ENCODE measurements at places on chromosomes 1 and 21.

DNA sequence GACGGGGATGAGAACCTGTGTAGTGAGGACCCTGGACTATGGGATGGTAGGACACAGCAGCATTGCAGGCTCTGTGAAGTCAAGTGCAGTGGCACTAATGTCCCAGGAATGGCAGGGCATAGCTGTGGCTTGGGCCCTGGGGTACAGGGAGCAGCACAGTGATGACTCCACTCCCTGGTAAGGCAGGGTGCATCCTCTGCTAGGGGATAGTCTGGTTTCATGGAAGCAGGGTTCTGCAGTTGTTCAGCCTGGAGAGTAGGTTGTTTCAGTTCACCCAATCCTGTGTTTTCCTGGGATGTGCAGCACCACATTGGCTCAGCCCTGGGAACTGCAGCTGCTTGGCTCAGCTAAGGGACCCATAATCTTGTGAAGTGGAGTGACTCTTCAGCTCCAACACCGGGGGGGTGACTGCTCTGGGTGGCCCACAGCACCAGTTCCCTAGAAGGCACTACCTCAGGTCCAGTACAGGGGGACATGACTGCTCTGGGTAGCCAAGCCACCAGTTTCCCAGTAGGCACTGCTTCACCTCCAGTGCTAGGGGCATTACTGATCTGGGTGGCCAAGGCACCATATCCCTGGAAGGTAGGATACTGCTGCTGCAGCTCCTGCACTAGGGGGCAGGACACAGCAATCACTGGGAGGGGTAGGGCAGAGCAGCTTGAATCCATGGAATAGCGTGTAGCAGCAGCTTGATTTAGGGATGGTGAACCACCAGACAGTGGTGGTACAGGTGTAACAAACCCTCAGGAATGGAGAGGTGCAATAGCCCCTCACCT, 15.3 kb upstream of the C1orf185 start:
- DNase-seq: no peak

GRCh38 chr1:218480588-218481099, 135.5 kb downstream of the TGFB2 start:
- DNase-seq: peak; percentile 82

DNA sequence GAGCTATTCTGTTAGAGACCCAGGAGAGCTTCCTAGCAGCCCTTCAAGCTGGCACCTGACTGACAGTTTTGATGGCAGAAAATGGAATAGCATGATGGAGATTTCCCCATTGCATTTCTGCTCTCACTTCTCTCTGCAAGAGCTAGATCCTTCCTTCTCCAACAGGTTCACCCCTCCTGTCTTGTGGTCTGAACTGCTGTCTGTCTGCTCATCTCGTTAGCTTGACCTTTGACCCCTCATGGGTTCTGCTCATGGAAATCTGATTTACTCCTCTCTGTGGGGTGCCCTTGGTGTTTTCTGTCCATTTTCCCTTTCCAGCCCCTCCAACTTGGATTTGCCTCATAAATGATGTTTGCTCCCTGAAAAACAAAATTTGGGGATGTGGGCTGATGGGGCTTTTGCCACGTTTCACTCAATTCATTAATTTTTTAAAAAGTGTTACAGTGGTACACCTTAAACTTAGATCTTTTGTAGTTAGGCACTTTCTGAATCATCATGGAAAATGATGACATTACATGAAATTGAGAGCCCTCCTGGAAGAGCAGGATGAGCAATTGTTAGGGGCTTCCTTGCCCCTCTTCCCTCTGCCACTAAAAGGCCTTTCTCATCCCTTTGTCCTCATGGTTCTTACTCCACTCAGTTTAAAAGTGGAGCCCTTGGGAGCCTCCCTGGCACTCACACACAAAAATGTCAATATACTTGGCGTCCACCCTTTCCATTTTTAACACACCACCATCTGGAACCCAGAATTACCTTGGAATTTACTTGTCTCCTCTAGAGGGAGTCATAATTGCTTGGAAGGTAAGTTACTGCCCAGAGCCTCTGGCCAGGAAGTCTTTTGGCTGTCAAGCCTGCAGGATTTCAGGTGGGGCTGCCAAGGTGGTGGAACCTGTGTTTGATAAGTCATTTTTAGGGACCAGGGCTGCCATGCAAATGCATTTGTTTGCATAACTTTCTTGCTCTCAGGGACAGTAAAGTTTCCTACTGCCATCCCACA, 31.9 kb upstream of the IL19 start:
- DNase-seq: no peak

DNA sequence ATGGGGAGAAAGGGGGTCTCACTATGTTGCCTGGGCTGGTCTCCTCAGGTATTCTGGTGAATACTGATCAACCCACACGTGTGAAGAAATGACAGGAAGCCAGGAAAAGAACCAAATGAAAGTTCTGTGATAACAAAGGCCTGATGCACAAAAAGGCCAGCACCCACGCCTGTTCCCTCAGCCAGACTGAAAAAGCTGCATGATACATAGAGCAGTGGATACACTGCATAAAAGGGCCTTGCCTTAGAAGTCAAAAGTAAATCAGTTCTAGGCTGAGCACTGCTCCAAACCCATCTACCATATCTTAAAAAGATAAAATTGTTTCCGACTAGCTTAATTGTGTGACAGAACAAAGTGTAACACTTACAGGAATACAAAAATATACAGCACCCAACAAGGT, 36.9 kb upstream of the PSMG1 start:
- no peak for DNase-seq

DNA sequence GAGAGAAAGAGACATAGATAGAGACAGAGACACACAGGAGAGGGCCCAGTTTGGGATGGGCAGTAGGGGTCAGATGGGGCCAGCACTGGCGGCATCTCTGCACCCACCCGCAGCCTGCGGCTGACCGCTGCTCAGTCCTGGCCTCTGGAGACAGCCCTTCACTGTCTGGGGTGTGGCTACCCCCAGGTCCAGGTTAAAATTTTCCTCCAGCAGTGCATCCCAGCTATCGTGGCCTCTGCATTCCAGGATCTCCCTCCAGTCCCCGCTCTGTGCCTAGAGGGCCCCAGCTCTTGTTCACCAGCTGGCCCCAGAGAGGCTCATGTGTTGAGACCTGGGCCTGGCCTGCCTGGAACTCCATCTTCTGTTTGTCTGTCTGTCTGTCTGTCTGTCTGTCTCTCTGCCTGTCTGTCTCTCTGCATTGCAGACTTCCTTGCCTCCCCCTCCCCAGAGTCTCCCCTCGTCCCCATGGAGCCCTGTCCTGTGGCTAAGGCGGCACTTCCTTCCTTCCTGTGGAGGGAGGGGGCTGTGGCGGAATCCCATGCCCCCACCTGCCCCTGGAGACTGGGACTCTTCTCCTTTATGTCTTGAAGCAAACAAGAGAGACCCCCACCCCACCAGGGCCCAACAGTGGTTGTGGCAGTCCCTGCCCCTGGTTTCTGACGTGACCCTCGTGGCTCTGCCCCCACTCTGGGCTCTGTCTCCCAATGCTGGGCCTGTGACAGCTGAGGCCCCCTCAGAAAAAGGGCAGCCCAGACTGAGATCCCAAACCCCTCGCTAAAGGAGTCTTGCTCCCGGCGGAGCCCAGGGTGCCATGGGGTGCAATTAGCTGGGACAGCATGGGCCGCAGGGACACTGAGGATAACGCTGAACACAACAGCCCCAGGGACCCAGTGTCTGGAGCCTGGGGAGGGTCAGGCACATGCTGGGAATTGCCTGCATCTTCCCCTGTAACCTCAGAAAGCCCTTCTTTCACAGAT, 241.8 kb downstream of the NPHP4 start:
- DNase-seq: no peak

GRCh38 chr1:167878372-167879160, 35.4 kb downstream of the ADCY10 start:
- no peak for DNase-seq

- no peak for DNase-seq
These were observed 26.0 kb downstream of the MACF1 start for GRCh38 chr1:39230261-39231190.

GRCh38 chr1:213393860-213394259, 342.8 kb downstream of the RPS6KC1 start:
- DNase-seq: no peak

GRCh38 chr1:112251766-112252506, 144.1 kb upstream of the CTTNBP2NL start:
- DNase-seq: peak; percentile 21

DNA sequence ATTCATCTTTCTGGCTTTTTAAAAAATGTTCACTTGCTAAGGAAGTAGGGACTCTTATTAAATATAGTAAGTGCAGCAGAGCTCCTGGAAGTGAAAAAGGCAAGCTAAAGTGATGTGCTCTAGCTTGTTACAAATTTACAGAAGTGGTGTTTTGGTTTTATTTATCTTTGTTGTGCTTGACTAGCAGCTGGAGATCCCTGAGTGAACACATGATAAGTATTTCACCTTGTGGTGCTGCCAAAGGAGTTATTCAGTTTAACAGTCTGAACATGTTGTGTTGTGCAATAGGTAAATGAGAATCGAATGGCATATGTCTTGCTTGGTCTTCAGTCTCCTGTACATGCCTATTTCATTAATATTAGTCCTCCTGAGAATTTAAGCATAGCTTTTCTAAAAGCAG, 315.7 kb downstream of the TPR start:
- DNase-seq: peak; percentile 32

GRCh38 chr21:34890724-34891612, 158.1 kb downstream of the RUNX1 start:
- no peak for DNase-seq

GRCh38 chr1:1625404-1625775, 6.6 kb upstream of the MMP23B start:
- no peak for DNase-seq
